Astrocyte (in vitro differentiated cells and primary cell): ENCODE measurements at places on chromosomes 3 and 15. TPM values are rescaled to one million over a fixed set of nuclear protein-coding genes. Genes with fewer than 3 reads are reported as not detected.
A peak's percentile ranks its signal among the peaks of the same experiment; 100 is the strongest.

The KBTBD8 gene
- 9.2 and 9.4 TPM in 2 replicates for total RNA-seq

- no peak for DNase-seq
These were observed 8.4 kb downstream of the TBC1D21 start for GRCh38 chr15:73881579-73882320.

DNA sequence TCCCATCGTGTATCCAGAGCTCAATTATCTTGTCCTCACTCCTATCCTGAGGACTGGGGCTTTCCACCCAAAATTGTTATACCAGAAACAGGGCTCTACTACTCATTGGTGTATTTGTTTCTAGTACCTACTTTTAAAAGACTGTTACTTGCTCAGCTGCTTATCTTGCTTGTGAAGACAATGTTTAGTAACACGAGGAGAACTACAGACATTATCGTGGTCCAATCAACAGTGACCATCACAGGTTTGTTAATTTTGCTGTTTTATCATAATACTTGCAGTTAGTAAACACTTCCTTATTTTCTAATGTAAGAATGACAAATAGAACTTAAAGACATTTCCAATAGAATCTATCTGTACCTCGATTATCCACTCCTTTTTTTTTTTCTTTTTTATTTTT, 13.5 kb downstream of the LRCH3 start:
- DNase-seq: no peak

DNA sequence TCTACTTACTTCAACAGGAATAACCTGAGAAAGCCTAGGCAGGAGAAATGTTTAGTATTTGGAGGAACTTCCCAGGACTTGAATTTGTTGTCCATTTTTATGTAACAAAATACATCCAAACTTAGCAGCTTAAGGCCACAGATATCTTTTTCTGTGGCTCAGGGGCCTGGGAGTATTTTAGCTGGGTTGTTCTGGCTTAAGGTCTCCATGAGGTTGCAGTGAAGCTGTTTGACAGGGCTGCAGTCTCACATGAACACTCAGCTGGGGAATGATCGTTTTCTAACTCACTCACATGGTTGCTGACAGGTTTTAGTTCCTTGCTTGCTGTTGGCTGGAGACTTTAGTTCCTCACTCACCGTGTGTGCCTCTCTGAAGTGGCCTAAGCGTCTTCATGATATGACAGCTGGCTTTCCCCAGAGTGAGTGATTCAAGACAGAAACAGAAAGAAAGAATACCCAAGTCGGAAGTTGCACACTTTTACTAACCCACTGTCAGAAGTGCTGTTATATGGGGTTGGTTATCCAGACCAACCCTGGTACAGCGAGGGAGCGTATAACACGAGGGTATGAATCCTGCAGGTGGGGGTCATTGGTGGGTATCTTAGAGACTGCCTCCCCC, 229.7 kb upstream of the TBL1XR1 start:
- DNase-seq: no peak

DNA sequence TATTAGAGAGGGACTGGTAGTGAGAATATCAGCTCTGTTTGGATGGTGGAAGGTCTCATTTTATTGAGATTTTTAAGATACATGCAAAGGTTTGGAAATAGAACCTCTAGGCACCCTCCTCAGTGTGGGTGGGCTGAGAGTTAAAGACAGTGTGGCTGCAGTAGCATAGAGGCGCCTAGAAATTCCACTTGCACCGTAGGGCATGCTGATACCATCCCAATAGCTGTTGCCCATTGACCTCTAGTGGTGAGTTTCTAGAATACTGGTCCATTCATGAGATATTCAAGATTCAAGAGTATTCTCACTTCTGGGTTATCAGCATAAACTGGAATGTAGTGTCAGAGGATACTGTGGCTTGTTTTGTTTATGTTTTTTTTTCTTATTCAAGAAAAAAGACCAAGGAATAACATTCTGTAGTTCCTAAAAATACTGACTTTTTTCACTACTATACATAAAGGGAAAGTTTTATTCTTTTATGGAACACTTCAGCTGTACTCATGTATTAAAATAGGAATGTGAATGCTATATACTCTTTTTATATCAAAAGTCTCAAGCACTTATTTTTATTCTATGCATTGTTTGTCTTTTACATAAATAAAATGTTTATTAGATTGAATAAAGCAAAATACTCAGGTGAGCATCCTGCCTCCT, 87.2 kb downstream of the TGFBR2 start:
- DNase-seq: peak; percentile 54
